ENCODE measurements at places on chromosomes 3 and 15.

GRCh38 chr15:94228611-94229010 lies 2.8 kb upstream of the MCTP2 start:
- H3K27me3 ChIP-seq: no peaks in the 10 kb centered on the region
- no peaks in the 10 kb centered on the region for H3K36me3 ChIP-seq
- H3K4me3 ChIP-seq: no peak overlapping the region
- no peak overlapping the region for H3K27ac ChIP-seq

DNA sequence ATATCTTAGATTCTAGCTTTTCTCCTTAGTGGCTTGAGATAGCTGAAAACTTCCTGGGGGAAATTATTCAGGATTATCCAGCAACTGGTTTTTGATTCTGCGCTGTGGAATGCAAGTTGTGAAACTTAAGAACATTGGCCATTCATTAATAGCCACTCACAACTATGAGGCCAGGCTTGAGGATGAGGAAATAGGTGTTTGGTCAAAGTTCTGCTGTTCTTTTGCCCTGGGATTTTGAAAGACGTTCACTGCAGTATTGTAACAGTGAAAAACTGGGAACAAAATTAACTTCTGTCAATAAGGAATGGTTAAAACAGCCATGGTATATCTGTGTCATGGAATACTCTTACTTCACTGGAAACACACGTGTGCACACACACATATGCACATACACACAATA lies 44.1 kb downstream of the CTXND1 start:
- no peak overlapping the region for H3K27ac ChIP-seq
- no peak overlapping the region for H3K4me3 ChIP-seq
- no peaks in the 10 kb centered on the region for H3K36me3 ChIP-seq
- DNase-seq: no peak

DNA sequence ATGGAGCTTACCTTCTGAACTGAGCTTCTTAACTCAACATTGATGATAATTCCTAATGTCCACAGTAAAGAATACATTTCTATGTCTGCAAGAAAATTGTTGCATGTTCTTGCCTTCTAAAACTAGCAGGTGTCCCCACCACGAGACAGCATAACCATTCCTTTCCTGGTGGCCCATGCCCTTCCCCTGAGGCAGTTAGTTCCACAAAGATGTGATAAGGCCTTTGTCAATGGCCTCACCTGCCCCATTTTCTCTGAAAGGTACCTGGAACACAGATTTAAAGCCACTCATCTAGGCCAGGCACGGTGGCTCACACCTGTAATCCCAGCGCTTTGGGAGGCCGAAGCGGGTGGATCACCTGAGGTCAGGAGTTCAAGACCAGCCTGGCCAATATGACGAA lies 21.0 kb upstream of the HTR3E start:
- no peak overlapping the region for H3K27ac ChIP-seq
- H3K27me3 ChIP-seq: no peaks in the 10 kb centered on the region
- no peaks in the 10 kb centered on the region for H3K36me3 ChIP-seq
- no peak for DNase-seq
- no peaks in the 10 kb centered on the region for H3K4me1 ChIP-seq

DNA sequence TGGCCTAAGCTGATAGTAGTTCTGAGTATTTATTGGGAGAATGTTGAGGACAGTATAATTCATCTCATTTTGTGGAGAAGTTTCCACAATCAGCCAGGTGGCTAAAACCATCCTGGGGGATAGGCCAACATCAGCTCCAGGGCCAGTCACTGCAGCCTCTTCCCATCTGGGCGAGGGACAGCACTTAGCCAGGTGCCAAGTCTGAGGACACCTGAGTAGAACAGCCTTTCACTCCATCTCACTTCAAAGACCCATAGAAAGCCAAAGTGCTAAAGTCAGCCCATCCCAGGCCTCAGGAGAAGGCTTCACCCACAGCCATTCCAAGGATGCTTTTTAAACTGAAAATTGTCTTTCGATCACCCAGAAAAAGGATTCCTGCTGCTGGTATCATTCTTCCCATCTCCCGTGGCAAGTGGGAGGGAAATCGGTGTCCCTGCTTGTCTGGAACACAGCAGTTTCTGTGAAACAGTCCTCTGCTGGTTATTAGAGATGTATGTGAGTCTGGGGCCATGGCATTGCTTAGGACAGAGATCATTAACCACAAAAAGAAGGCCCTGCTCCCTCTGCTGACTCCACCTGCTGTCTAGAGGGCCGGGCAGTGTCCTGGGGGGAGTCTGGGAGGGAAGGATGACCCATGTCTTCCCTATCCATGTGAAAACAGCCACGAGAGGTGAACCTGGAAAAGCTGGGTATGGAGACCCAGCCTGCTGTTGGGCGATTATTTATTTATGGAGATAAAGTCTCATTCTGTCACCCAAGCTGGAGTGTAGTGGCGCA lies 9.6 kb downstream of the CALML4 start:
- no peaks in the 10 kb centered on the region for H3K27me3 ChIP-seq
- no peaks in the 10 kb centered on the region for H3K36me3 ChIP-seq
- no peak overlapping the region for H3K27ac ChIP-seq
- DNase-seq: no peak
- no peak overlapping the region for H3K4me3 ChIP-seq

DNA sequence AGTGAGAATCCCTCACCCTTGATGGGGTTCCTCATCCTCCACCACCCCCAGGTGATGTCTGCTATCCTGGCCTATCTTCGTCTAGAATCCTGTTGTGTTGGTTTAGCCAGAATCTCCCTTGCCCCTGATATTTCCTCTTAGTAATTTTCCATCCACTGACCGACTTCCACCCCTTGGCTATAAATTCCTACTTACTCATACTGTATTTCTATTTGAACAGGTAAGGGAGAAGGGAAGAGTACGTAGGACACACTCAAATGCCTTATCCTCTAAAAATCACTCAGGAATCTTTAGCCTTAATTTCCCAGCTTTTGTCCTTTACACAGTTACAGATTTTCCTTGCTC lies 678 bp upstream of the TFG start:
- peaks cover 9% of the 10 kb centered on the region for H3K4me1 ChIP-seq
- H3K4me3 ChIP-seq: peak overlapping the region; percentile 83
- H3K27me3 ChIP-seq: no peaks in the 10 kb centered on the region
- no peak overlapping the region for H3K27ac ChIP-seq

DNA sequence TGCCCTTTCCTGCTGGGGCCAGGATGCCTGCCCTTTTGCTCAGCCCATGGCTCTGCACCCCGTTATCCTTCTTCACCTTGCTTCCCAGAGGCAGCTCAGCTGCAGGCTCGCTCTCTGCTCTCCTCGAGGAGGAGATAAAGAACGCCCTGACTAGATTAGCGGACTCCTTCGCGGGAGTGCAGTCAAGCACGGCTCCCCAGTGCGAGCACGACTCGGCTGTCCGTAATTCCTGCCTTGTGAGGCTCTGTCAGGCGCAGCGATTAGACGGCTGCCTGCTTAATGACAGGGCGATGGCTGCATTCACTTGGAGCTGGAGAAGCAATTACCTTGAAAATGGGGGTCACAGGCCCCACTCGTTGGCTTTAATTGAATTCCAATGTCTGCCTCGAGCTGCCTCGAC lies 25.9 kb downstream of the TLE3 start:
- H3K4me1 ChIP-seq: no peaks in the 10 kb centered on the region
- no peaks in the 10 kb centered on the region for H3K27me3 ChIP-seq
- DNase-seq: no peak
- H3K4me3 ChIP-seq: no peak overlapping the region
- H3K27ac ChIP-seq: no peak overlapping the region
- no peaks in the 10 kb centered on the region for H3K36me3 ChIP-seq

GRCh38 chr3:186235554-186235953 lies 126.5 kb downstream of the DGKG start:
- no peak overlapping the region for H3K27ac ChIP-seq
- no peaks in the 10 kb centered on the region for H3K27me3 ChIP-seq
- no peak overlapping the region for H3K4me3 ChIP-seq
- no peak for DNase-seq
- H3K4me1 ChIP-seq: no peaks in the 10 kb centered on the region

DNA sequence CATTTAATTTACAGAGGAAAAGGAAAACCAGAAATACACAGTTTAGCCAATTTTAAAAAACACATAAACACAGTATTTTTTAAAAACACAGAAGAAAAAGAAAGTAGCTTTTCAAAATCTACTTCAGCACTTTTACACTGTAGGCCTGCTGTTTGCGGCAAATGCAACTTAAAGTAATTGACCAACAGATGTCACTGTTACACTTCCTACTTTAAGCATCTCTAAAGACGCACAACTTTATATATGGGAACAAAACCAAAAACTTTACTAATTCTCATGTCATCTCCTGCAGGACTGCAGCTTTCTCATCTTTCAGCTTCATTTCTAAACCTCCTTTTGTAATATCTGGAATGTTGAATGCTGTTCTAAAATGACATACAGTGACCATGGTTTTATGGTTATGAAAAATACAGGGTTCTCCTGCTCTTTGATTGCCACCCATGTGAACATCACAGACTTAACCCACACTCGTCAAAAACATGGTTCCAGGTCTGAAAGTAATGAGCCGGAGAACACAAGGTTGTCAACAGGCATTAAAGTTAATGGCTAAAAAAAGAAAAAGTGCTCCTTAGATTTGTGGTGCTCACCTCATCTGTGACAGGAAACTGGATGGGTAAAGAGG lies 107.9 kb downstream of the FMN1 start:
- no peak overlapping the region for H3K27ac ChIP-seq
- DNase-seq: no peak
- H3K4me3 ChIP-seq: no peak overlapping the region

- H3K36me3 ChIP-seq: no peaks in the 10 kb centered on the region
- no peaks in the 10 kb centered on the region for H3K4me1 ChIP-seq
Measured at GRCh38 chr3:31968927-31969418, 12.1 kb downstream of the OSBPL10 start.

DNA sequence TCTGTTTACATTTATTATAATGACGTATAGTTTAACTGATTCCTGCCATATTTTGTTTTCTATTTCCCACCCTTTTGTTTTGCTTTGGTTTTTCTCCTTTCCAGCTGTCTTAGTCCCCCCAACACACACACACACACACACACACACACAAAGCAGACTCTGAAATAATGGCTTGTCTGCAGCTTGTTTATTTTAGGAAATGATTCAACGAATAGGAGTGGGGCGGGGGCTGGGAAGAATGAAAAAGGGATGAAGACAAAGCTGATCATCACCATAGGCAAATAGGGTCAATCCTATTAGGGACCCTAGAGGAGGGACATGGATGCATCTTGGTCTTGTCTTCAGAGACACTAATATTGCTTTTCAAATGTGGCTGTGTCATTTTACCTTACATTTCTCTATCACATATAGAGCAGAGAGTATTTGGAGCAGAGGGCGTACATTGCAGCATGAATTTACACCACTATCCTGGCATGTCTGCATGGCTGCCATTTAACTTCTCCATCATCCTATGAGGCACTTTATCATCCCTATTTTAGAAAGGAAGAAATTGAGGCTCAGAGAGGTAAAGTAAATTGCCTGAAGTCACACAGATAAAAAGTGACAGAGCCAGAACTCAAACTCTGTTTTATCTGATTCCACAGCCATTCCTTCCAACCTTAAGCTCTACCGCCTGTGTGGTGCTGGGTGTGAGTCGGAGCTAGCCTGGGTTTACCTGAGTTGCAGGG lies 147.2 kb upstream of the TPM1 start:
- no peak for DNase-seq
- H3K4me3 ChIP-seq: no peak overlapping the region
- H3K36me3 ChIP-seq: no peaks in the 10 kb centered on the region

- H3K27me3 ChIP-seq: no peaks in the 10 kb centered on the region
- no peaks in the 10 kb centered on the region for H3K4me1 ChIP-seq
- no peak overlapping the region for H3K27ac ChIP-seq
- H3K4me3 ChIP-seq: no peak overlapping the region
- H3K36me3 ChIP-seq: no peaks in the 10 kb centered on the region
Measured at GRCh38 chr3:59540696-59541095, 490.9 kb upstream of the CFAP20DC start.

DNA sequence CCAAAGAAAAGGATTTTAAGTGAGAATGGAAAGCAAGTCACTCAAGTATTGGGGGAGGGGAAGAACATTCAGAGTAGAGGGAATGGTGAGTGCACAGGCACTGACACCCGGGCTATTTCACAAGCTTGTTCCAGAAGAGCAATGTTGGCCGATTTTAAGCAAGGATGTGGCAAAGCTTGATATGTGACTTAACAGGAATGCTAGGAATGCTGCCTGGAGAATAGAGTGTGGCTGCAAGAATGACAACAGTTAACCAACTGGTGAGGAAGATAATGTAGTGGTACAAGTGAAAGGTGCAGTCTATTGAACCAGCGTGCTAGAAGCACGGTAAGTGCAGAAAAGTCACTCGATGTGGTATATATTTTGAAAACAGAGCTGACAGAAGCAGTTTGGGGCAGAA lies 6.2 kb upstream of the CCDC80 start:
- no peak overlapping the region for H3K4me3 ChIP-seq
- no peaks in the 10 kb centered on the region for H3K36me3 ChIP-seq
- no peaks in the 10 kb centered on the region for H3K27me3 ChIP-seq

- no peaks in the 10 kb centered on the region for H3K36me3 ChIP-seq
- no peaks in the 10 kb centered on the region for H3K27me3 ChIP-seq
- DNase-seq: no peak
- no peak overlapping the region for H3K4me3 ChIP-seq
- no peak overlapping the region for H3K27ac ChIP-seq
Measured at GRCh38 chr3:190941694-190942260, 79.3 kb upstream of the GMNC start.

DNA sequence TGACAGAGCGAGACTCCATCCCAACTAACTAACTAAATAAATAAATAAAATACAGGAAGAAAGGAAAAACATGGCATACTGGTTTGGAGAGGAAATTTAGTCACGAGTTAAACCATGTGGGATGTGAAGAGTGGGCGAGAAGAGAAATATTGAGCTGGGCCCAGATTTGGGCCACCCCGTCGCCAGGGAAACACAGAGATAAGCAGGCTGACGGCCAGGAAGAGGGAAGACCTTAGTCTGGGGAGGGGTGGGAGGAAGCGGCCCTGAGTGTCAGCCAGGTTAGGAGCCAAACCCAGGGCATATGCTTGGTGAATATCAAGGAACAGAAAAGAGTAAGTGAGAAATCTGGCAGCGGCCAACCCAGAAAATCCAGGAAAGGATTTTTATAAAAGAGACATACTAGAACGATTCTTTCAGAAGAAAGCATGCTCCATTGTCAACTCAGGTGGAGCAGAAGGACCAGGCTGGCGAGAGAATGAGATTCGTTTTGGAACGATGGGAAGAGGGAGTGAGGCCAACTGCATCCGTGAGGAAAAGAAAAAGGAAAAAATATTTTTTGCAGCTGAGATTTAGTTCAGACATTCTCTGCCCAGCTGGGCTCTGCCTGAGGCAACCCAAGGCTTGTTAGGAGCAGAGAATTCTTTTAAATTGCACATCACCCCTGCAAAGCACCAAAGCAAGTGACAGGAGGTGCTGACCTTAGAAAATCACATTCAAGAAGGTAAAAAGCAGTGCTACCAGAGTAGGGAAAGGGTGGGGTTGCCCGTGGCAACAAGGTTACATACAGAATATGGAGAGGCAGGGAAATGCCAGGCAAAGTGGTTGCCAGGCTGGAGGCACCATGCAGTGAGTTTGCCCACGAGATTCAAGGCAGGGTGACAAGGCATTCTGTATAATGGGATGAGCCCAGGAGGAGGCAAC lies 59.3 kb upstream of the RAD18 start:
- H3K4me3 ChIP-seq: no peak overlapping the region
- DNase-seq: peak; percentile 42
- peaks cover 14% of the 10 kb centered on the region for H3K4me1 ChIP-seq
- no peaks in the 10 kb centered on the region for H3K27me3 ChIP-seq

GRCh38 chr3:105526360-105527111 lies 159.8 kb downstream of the ALCAM start:
- H3K27me3 ChIP-seq: no peaks in the 10 kb centered on the region
- no peak for DNase-seq
- no peaks in the 10 kb centered on the region for H3K4me1 ChIP-seq
- H3K4me3 ChIP-seq: no peak overlapping the region

Measured in ovary (tissue), 10 donors.